ENCODE measurements at places on chromosomes 4 and X.

GRCh38 chr4:57265831-57266582, 155.8 kb upstream of the IGFBP7 start:
- no peak for DNase-seq

DNA sequence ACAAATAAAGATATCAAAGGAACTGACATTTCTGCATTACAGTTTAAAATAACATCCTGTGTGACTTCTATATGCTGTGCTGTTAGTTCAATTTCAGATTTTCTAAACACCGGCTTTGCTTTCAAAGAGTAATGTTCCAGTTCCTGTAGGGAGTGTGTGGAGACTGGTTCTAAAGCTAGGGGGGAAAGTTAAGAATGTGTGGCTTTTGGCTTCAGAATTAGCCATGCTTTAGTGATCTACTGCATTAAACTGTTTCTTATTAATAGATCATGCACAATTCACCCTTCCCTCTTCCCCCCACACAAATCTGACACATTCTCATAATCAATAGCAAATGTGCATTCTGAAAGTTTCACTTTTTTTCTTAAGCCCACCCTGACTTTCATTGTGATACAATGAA, 32.0 kb upstream of the DKK2 start:
- DNase-seq = no peak

DNA sequence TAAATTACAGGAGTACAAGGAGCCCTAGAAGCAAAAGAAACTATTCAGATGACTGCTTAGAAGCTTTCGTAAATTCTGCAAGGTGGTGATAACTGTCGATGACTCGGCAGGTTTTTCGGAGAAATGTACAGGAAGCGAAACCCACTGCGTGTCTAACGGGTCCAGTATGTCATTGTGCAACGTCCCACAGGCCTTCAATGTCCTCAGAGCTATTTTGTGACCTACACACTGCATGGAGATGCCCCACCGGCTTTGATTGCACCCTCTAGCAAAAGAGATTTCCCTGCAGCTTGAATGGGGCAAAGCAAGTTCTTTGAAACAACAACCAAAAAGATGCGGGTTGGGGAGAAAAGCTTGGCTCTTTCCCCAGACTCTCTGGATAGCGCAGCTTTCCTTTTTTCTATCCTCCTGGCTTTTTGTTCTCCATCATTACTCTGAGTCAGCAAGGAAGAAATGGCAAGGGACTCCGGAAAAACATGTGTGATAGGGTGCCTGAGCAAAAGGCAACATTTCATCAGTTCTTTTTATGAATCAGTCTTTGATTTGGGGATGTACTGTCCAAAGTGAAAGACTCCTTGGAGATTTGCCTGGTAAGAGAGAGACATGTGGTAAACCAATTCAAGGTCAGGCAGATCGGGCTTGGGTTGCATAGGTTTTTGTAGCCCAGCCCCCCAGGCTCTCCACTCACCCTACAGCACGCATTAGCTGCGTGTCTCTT, 112.0 kb upstream of the TBL1X start:
- no peak for DNase-seq

- no peak for DNase-seq
Measured at GRCh38 chr4:5037553-5038551, 13.4 kb upstream of the STK32B start.

- no peak for DNase-seq
Measured at GRCh38 chr4:8609824-8610350, 17.3 kb downstream of the CPZ start.

GRCh38 chr4:151438154-151438553, 29.2 kb downstream of the FHIP1A start:
- DNase-seq = no peak

- DNase-seq = no peak
Measured at GRCh38 chr4:61500883-61501282, 300.8 kb downstream of the ADGRL3 start.

DNA sequence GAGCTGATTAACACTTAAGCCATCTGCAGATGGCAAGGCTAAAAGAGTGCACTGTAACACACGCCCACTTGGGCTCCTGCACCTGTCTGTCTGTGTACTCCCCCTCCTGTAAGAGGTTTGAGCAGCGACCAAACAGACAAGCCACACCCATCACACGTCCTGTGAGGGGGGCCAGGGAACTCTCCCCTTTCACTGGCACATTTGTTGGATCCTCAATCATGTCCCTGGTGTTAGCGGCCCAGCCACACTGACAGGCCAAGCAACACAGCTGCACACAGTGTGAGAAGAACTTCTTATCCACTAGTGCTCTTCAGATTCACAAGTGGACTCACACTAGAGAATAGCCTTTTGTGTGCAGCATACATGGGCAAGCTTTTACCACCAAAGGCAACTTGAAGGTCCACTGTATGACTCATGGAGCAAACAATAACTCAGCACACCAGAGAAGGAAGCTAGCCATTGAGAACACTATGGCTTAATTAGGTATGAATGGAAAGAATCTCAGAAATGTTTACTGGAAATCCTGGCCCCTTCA, 29.1 kb upstream of the UTP14A start:
- DNase-seq = no peak

All from activated CD8-positive, alpha-beta memory T cell treated with anti-CD3 and anti-CD28 coated beads for 1 hour (primary cell).